ENCODE measurements at places on chromosomes 4 and X.

- DNase-seq = no peak
Measured at GRCh38 chr4:151930372-151930771, 169.6 kb upstream of the GATB start.

GRCh38 chr4:4271912-4272311 is 18.0 kb downstream of the LYAR start:
- DNase-seq = no peak

DNA sequence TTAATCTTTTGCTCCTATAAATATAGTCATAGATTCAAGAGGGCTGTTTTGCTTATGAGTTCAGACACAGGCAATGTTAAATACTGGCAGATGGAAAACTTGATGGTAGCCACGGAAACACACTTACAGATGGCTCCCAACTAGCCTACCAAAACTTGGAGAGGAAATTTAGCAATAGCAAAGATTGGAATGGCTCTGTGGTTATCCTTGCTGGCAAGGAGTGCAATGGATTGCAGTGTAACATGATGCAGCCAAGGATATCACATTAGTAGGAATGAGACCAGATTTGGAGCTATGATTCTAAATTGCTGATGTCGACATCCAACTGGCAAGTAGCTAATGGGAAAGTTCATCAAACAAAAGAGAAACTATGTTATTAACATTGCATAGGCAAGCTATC is 791.0 kb upstream of the DIAPH2 start:
- no peak for DNase-seq

DNA sequence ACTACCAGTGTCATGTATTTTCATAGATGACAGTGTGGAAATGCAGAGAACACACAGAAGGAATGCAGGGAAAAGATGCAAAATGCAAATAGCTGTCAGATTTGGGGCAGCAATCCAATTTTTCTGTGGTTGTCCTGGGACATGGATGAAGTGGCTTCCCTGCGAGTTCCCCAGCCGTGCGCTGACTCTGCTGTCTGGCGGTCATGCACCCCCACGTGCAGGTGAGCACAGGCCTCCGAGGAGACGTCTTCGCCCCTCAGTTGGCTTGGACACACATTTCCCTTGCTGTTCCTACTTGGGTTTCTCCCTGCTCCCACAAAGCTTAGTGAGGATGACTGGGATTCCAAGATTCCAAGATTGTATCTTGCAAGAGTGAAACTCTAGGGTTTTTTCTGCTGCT is 24.4 kb downstream of the BLOC1S4 start:
- DNase-seq = no peak

DNA sequence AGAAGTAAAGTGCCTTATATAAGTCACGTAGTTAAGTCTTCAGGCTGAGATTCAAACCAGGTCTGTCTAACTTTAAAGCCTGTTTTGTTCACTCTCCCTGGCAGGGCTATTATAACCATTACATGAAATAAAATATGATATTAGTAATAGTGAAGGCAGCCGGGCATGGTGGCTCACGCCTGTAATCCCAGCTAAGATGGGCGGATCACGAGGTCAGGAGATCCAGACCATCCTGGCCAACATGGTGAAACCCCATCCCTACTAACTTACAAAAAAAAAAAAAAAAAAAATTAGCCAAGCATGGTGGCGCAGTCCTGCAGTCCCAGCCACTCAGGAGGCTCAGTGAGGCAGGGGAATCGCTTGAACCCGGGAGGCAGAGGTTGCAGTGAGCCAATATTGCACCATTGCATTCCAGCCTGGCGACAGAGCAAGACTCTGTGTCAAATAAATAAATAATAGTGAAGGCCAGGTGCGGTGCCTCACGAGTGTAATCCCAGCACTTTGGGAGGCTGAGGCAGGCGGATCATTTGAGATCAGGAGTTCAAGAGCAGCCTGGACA is 22.1 kb upstream of the SOWAHD start:
- DNase-seq = no peak

DNA sequence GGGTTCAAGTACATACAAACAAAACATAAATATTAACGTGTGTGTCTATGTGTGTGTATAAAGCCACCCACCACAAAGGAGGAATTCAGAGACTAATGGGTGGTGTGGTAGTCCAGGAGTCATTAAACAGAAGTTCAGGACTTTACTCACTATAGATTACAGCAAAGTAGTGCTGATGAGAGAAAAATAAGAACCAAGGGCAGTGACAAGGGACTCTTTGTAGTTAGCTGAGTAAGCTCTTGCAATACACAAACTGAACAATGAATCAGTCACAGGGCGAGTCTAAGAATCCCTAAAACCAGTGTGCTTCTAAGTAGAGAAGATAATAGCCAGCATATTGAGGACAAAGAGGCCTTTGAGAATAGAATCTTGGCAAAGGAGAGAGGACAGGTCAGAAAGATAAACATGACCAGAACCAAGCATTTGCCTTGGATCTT is 232.4 kb downstream of the PPP3CA start:
- no peak for DNase-seq

GRCh38 chr4:4614925-4615678 is 73.3 kb upstream of the STX18 start:
- DNase-seq = no peak

GRCh38 chr4:173039617-173040577 is 128.7 kb upstream of the GALNT7 start:
- DNase-seq = peak; percentile 62

DNA sequence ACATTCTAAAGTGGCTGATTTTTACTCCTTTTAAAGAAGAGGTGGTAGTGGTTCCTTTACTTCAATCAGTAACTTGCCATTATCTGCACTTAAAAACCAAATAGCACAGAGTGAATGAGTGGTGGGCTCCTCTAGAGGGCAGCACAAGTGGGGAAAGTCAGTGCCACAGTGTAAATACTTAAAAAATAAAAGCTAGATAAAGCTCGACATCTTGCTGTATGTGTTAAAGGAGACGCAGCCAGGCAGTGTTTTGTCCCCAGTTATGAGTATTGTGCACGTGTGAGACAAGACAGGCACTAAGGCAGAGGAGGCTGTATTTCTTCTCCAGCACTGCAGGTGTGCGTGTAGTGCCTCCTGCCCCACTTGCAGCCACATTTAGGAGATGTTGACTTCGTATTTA is 24.6 kb downstream of the NAP1L5 start:
- DNase-seq = peak; percentile 2

DNA sequence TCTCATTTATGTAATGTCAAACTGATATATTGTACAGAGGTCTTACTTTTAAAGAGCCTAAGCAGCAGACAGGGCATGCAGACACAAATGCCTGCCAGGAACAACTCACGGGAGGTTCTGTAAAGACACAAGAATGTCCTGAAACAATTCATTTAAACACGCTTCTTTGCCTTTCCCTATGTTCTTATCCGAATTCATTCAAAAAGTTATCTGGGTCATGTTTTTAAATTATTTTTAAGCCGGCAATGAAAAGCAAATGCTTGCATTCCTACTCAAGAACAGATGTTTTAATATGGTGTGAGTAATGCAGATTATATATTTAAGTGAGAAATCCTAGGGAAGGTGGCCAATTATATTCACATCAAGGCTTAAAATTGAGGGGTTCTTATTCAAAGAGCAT is 192.6 kb downstream of the PDGFC start:
- no peak for DNase-seq

GRCh38 chr4:101464596-101464995 is 117.3 kb upstream of the PPP3CA start:
- peak; percentile 10 for DNase-seq

- no peak for DNase-seq
Measured at GRCh38 chr4:45484740-45485139, 639.1 kb downstream of the GABRG1 start.

DNA sequence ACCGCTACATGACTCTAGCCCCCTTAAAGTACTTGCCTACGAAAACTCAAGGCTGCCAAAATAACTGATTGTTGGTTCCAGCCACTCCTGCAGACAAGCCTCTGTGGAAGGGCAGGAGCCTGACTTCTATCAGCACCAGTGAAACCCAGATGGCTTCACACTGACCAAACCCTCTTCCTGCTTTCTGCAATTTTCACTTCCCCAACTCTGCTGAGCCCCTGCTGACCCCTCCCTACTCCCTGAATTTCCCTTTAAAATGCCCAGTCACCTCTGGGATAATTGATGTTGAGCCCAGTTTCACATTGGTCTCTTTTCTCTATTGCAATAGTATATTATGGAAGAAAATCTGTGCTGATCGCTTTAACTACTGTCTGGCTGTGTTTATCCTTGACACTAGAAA is 61.6 kb upstream of the STS start:
- DNase-seq = no peak

GRCh38 chrX:122439831-122440230 is 744.2 kb upstream of the GRIA3 start:
- DNase-seq = no peak

All from NCI-H1105 treated with DMSO at 0.1 percent for 48 hours (cell line).